Type B pancreatic cell (in vitro differentiated cells): ENCODE measurements at places on chromosomes 7 and 10.
A peak's percentile ranks its signal among the peaks of the same experiment; 100 is the strongest.

DNA sequence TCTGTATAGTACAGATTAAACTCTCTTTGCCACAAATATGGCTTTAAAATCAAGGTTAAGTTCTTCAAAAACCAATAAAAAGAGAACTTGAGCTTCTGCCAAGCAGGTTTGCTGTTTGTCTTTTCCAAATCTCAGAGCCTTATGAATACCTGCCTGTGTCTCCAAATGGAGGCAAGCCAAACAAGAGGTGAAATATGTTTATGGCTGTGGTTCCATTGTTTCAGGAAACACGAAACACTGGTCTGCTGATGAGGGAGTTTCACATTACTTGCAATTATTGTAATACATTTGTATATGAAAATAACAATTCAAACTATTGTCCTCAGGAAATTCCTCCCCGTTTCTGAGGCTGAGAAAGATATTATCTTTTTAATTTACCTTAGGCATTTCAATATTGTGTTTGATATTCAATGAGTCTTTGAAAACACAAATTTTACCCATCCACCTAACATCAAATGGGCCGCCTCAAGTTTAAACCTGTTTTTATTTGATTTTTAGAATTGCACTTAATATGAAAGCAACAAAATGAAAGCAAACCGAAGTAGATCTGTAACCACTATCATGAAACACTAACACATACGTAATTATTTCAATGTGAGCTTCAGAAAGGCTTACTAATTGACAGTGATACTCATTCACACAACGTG is 359.3 kb downstream of the HGF start:
- DNase-seq: no peak

GRCh38 chr10:123043409-123043925 is 34.7 kb downstream of the ACADSB start:
- DNase-seq: no peak

GRCh38 chr10:123557366-123558108 is 108.6 kb upstream of the GPR26 start:
- peak; percentile 42 for DNase-seq

DNA sequence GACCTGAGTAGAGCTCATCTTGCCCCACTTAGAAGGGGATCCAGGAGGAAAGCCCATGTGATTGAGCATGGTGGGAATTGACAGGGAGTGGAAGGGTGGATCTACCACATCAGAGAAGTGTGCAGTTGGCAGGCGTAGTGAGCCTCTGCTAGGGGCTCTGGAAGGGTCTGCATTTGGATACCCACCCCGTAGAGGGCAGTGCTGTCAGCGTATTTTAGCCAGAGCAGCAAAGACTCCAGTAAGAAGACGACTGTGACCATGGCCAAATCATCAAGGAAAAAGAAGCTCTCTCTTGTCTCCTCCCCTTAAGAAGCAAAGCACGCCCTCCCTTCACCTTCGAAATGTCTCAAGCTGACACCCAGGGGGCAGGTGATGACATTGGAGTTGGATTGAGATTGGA is 68.8 kb upstream of the INHBA start:
- no peak for DNase-seq

DNA sequence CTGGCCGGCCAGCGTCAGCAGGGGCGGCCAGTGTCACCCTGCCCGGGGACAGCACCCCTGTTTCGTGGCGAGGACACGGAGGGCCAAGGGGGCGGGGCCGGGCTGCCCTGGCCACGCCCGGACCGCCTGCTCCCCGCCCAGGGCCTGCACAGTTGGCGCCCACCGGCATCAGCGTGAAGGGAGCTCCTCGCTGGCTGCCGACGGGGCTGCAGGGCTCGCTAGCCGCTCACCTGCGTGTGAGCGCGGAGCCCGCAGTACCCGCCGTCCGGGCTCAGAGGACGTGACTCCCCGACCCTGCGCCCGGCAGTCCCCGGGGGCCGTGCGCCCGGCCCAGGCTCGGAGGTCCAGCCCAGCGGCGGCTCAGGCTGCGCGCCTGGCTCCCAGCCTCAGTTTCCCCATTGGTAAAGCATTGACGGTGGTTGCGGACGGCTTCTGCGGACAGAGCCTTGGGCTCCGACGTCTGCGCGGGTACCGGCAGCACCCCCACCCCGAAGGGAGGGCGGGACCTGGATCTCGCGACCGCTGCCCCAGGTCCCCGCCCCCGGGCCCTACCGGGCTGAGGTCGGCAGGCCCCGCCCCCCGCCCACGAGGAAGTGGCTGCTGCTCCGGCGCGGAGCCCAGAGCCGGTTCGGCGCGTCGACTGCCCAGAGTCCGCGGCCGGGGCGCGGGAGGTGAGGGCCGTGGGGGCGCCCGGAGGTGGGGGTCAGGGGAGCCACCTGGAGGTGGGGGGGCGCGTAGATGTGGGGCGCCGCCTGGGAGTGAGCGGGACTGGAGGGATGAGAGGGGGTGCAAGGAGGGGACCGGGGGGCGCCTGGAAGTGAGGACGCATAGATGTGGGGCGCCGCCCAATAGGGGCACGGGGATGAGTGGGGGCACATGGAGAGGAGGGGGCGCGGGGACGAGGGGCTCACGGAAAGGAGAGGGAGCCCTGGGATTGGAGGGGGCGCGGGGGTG is at the start of gene ARPC1B:
Gene ARPC1B, plus strand, starts transcription at position 620 of the 954 bp plus-strand sequence. CDS start 10,985 bp downstream, outside the sequence.
- no peak for DNase-seq

GRCh38 chr7:30181736-30182522 is 47.1 kb downstream of the MTURN start:
- DNase-seq: no peak

GRCh38 chr10:28214219-28214618 is 88.6 kb downstream of the MPP7 start:
- DNase-seq: no peak

- DNase-seq: no peak
Observed at GRCh38 chr10:43945908-43946307, 297.2 kb upstream of the ZNF32 start.

DNA sequence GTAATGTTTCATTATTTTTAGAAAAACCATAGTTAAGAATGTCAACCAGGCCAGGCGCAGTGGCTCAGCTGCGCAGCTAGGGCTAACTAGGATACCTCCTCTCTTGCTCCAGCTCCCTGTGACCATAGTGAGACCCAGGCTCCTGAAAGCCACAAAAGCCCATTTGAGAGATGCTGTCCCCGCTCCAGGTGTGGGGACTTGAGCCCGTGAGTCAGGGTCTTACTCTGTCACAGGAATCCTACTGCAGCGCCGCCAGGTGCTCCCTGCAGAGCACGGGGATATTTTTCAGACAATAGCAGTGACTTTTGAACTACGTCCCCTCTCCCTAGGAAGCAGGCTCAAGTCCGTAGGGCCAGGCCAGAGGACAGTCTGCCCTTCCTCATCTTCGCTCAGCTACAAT is 75.6 kb upstream of the NRBF2 start:
- no peak for DNase-seq

DNA sequence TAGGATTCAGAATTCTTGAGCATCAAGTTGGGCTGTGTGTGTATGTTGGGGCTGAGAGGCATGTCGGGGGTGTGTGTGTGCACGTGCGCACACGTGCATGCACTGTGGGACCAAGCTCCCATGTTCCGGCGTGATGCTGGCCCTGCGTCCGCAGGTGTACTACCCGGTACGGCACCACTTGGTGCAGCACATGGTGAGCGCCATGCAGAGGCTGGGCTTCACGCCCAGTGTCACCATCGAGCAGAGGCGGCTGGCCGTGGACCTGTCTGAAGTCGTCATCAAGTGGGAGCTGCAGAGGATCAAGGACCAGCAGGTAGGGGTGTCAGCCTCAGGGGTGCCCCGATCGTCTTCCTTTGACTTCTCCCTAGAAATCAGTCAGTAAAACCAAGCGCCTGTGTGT is 77.7 kb downstream of the TRRAP start:
- no peak for DNase-seq

GRCh38 chr7:67671006-67671548 is 674.4 kb downstream of the TYW1 start:
- DNase-seq: no peak

- DNase-seq: no peak
Observed at GRCh38 chr7:134766779-134767519, 12.5 kb upstream of the CALD1 start.

GRCh38 chr10:31620226-31621151 is 301.5 kb downstream of the ZEB1 start:
- no peak for DNase-seq

- peak; percentile 74 for DNase-seq
Observed at GRCh38 chr7:42617806-42618457, 293.9 kb downstream of the C7orf25 start.

- no peak for DNase-seq
Observed at GRCh38 chr7:24743471-24743870, 13.8 kb downstream of the GSDME start.

DNA sequence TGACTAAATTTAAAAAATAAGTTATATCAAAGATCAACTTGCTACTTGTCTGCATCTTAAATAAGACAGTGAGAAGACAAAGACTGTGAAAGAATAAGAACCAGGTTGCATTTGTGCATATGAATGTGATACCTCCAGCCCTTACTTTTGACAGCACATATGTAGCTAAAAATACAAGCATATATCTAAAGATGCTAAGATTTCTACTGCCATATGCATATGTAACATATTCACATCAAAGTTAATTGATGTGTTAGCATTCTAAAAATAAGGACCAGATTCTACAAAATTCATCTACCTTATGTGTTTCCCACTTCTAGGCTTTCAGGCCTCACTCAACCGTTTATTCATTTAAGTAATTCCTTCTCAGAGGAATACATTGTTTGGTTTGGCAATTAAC is 1120.3 kb upstream of the LRRTM3 start:
- DNase-seq: no peak

GRCh38 chr10:114283091-114283490 is 44.0 kb downstream of the VWA2 start:
- DNase-seq: no peak

DNA sequence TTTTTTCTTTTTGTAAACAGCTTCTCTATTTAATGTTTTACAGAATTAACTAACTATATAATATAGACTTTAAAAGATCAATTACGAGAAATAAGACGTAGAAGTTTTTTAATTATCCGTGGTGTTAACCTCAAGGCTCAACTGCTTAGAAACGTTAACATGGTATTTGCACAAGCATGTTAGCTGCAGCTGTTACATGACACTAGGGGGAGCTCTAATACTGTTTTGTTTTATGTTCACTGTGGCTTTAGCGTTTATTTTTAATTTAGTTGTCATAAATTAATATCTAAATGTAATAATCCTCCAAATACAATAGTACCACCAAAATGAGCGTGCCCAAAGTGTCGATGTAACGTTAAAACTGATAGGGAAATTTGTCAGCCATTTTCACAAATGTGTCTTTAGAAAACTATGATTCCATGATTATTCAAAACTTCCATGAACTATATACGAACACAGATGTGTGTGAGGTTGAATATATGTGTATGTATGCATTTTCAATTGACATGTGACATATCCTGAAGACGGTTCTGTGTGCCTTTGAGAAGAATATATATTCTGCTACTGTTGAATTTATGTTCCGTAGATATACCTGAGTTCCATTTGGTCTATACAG is 828.8 kb upstream of the MBL2 start:
- no peak for DNase-seq

DNA sequence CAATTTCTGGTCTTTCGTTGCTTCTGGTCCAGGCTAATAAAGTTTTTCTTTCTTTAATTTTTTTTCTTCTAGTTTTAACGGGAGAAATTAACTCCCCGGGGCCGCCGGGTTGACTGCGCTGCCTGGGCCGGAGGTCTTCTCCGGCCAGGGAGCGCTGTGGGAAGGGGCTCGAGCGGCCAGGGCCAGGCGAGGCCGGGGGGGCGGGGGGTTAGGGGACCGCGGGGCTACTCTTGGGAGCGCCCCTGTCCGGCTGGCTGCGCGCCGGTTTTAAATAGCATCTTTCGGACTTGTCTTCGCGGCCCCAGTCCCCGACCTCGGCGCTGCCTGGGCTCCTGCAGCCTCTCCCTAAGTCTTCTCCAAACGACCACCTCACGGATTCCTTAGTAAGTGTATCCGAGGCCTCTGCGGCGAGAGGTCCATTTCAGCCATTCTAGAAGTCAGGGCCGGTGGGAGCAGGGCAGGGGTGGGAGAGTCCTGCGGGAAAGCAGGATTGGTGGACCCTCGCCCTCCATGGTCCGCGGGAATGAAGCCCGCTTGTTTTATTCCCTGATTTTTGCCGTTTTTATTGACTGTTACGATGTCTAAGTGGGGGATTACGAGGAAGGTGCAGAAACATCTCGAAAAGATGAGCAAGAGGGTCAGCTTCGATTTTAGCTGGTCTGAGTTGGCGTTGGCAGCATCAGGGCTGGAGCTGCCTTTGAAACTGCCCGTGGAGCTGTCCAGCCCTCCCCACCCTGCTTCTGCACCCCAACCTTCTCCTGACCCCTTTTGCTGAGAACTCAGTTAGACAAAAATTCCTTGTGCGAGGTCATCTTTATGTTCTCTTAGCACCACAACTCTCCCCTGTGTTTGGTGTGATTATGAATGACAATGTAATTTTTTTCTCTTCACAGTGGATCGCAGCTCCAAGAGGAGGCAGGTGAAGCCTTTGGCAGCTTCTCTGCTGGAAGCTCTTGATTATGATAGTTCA is 555 bp downstream of the PHF14 start:
- DNase-seq: no peak

DNA sequence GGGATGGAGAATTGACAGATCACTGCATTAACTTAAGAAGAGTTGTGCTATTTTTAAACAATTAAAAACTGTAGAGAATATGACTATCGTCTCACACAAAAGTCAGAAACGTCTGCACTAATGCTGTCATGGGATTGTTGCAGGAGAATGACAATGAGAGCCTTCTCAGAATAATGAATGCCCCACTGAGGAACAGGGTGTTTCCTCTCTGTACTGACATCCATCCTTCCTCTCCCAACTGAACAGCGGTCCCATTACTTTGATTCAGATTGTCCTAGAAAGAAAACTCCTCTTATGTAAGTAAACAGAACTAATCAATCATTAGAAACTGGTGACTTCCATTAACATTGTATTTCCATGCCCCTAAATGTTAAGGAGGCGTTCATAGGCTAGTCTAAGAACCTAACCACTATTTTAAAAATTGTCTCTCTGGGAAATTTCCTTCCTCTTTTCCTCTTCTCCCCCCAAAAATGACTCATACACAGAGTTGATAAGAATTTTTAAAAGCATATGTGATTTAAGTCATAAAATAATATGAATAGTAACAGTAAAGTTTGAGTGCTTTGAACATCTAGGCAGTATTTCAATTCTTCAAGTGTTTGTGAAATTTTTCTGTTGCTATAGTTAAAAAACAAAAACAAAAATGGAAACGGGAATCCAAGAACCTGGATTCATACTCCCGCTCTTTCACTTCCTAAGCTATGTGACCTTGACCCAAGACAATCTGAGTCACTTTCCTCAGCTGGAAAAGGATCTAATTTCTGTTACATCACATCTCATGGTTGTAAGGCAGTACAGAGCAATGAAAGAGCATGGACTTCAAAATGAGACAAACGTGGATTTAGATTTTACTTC is 12.7 kb upstream of the MACC1 start:
- no peak for DNase-seq

- DNase-seq: no peak
Observed at GRCh38 chr7:37945336-37945735, 24.9 kb downstream of the EPDR1 start.

GRCh38 chr7:33707427-33707826 is 197.9 kb upstream of the BMPER start:
- no peak for DNase-seq

DNA sequence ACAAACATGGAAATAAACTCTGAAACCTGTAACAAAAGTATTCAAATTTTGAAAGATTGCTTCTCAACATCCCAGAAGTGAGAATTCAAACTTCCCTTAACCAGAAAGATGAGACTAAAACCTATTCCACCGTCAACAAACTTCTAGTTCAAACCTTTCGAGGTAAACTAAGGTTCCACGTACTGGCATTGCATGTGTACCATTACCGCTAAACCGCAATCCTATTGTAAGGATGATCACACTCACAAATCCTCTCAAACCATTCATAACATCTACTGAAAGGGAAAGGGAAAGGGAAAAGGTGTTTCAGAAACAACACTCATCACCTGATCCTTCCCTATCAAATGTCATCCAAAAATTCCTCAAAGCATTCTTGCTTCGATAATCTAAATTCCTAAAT is 3.1 kb downstream of the SMURF1 start:
- DNase-seq: no peak
